ENCODE measurements at places on chromosomes 16 and 17. TPM values are rescaled to one million over a fixed set of nuclear protein-coding genes. Genes with fewer than 3 reads are reported as not detected.

DNA sequence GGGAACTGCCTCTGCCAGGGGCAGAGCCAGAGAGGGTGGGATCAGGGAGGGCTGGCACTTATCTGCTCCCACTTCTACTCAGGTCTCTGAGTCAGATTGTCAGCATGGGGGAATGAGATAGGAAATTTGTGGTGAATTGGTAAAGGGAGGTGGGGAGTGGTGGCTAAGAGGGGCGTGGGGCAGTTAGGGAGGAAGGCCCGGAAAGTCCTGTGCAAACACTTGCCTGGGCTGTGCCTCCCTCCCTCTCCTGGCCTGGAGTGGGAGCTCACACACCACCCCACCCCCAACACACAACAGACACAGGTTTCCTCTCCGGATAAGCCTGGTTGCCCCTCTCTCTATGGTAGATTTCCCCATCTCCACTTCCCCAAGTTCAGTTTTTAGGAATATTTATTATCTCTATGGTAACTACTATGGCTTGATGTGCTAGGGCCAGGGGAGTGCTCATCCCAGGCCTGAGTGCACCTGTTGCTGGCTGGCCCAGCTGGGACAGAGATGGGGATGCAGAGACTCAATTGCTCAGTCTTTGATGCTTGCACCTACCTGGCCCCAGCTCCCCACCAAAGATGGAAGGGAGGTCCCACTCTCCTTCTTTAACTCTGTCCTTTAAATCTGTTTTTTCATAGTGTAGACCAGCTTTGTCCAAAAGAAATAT is 2.7 kb downstream of the SPNS2 start:
- no peak for DNase-seq

DNA sequence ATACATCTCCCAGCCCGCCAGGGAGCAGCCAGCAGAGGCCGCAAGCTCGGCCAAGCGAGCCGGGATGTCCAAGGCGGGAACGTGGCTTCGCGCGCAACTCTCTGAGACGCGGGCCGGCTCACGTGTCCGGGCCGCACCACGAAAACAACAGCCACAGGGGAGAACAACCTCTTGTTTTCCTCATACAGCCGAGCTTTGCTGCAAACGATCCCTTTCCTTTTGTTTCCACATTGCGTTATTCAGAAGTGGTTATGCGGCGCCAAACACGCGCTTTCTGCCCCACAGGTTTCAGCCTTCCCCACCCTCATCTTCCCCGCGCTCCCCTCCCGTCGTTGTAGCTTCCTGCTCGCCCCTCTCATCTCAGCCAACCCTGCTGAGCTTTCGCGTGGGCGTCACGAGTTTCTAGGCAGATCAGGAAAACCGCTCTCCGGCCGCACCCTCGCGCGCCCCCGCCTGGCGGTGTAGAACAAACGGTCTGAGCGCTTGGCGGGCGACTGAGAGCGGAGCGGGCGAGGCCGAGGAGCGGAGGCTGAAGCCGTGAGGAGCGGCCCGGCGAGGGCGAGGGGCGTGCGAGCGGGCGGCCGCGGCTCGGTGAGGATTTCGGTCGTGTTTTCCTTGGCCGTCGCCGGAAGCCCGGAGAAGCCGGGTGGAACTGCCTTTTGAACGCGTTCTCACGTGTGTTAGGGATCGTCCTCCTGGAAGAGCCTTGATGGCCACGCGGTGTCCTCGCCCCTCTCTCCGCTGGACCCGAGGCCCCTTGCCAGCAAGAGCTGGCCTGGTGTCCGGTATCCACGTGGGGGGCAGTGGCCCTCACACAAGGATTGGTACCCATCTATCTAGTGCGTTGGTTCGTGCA is 6.6 kb upstream of the SMARCD2 start:
- peak; percentile 66 for DNase-seq

DNA sequence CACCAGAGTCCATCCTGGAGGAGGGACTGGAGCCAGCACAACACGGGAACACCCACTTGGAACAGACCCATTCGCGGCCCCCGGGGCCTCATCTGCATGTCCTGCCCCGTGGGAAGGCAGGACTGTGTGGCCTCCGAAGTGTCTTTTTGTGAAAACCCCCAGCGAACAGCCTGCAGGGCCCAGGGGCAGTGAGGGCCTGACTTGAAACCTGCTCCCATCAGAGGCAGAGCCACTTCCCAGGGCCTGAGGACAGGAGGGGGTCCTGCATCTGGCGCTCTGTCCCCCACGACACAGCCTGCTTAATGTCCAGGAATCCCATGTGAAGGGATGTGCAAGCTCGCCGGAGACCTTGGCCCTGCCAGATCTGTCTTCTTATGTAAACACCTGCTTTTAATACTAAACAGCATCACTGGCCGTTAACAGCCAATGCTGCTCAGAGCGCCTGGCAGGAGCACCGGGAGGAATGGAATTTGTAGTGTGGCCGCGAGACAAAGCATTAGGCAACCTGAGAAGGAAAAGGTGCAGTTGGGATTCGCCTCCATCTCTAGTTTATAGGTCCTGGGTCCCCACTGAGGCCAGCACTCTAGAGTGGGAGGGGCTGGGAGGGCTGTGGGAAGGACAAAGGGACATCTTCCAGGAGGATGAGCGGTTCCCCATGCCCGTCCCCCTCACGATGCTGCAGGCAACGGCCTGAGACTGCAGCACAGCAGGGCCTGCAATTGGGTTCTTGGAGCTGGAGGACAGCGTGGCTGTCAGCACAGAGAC is 9.6 kb upstream of the EVPL start:
- DNase-seq: no peak

GRCh38 chr17:49914096-49914490 is 54.9 kb upstream of the DLX4 start:
- DNase-seq: no peak

GRCh38 chr16:58426966-58427365 is 34.7 kb downstream of the GINS3 start:
- no peak for DNase-seq

DNA sequence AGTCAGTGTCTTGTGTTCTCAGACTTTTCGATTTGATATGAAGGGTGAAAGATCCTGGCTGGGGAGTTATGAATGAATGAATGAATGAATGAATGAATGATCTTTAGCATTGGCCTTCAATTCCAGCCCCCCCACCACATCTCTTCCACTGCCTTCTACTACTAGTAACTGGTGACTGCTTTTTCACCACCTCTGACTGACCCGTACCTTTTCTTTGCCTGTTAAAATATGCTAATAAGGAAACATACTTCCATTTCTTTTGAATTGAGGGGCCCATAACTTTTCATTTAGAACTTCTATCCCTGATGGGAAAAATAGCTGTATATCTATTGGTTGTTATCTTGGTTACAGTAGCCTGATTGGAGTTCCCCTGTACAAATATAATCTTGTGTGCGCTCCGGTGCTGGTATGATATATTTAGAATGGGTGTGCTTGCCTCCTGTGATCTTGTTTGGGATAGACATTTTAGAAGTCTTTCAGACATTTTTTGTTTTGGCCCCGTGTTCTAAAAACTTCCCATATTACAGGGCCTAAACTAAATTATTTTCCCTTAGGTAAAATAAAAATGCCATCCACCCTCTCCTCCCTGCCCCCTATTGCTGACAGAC is 3.4 kb downstream of the LYRM1 start:
- no peak for DNase-seq

DNA sequence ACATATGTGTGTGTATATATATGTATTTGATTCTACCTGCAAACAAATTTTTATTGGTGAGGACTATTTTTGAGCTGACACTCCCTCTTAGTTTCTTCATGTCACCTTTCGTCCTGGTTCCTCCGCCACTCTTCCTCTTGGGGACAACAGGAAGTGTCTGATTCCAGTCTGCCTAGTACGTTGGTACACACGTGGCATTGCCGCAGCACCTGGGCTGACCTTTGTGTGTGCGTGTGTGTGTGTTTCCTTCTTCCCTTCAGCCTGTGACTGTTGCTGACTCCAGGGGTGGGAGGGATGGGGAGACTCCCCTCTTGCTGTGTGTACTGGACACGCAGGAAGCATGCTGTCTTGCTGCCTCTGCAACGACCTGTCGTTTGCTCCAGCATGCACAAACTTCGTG is 29.4 kb upstream of the CACNG5 start:
- DNase-seq: no peak

DNA sequence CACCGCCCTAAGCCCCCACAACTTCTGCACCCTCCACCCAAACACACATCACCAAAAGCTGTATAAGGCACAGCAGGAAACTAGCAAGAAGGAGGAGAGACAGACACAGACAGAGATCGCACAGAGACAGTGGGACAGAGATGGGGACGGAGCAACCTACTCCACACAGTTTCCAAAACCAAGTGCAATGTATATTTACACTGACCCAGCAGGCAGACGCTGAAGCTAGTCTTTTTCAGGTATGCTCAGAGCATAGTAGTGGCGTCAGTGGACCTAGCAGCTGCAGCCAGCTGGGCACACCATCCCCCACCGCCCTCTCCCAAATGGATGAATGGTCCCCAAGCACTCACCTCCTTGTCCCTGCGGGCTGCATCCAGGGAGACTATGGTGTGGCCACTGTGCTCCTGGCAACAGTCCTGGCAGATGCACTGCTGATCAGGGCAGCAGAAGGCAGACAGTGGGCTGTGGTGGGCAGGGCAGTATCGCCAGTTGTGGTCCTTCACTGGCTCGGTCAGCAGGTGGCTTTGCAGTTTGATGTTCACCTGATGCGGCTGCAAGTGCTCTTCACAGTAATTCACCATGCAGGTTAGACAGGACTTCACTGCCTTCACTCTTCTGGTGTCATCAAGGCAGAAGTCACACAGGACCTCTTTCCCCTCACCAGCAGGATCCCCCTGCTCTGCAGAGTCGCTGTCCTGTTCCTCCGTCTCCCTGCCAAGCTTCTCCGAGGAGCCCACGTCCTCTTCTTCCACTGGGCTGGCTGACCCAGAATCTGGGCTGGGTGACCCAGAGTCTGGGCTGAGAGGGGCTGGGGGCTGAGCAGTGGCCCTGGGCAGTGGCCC is 31.5 kb upstream of the FBXW10B start:
- DNase-seq: no peak

DNA sequence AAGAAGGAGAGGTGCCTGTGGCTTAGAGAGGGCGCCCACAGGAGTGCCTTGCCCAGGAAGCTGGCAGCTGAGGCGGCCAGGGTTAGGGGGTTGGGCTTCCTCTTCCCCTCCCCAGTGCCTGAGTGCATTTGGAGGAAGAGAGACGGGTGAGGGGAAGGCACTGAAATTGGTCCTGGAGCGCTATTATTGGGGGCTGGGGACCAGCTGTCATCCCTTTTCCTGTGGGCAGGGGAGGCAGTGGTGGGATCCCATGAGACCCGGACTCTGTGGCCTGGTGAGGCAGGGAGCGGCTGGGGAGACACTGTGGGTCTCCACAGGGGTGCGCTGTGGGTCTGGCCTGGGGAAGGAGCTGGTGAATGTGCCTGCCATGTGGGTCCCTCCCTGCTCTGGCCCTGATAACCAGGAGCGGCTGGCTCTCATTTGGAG is 259.7 kb downstream of the SEC14L1 start:
- DNase-seq: no peak

GRCh38 chr16:54361246-54361645 is 74.7 kb upstream of the IRX3 start:
- no peak for DNase-seq

- no peak for DNase-seq
These were observed 23.1 kb downstream of the PDIA2 start for GRCh38 chr16:305916-306626.

GRCh38 chr17:51351890-51352289 is 91.5 kb downstream of the UTP18 start:
- no peak for DNase-seq

DNA sequence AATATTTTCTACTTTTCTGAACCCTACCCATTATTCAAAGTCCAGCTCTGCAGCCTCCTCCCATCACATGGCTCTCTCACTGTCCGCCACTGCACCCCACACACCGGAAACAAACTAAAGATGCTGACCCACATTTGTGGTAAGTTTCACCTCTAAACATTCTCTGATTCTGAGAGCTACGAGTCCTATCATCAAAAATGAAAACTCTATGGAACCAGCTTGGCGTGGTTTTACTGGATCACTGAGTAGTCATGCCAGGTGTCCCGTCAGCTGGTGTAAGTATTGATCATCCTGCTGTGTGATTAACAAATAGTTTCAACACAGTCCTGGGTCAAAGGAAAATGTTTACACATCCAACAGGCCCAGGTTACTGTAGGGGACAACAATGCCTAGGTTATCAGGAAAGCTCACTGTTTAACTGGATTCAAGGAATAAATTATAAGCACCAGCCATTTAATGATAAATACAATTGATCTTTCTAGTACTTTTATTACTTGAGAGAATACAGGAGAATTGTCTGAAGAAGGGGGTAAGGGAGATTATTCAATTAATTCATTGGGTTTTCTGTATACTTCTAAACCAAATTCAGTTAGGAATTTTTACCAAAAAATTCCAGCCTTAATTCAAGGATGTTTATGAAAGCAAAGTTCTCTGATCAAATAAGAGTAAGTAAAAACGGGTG is 33.9 kb downstream of the CYTH1 start:
- DNase-seq: no peak

DNA sequence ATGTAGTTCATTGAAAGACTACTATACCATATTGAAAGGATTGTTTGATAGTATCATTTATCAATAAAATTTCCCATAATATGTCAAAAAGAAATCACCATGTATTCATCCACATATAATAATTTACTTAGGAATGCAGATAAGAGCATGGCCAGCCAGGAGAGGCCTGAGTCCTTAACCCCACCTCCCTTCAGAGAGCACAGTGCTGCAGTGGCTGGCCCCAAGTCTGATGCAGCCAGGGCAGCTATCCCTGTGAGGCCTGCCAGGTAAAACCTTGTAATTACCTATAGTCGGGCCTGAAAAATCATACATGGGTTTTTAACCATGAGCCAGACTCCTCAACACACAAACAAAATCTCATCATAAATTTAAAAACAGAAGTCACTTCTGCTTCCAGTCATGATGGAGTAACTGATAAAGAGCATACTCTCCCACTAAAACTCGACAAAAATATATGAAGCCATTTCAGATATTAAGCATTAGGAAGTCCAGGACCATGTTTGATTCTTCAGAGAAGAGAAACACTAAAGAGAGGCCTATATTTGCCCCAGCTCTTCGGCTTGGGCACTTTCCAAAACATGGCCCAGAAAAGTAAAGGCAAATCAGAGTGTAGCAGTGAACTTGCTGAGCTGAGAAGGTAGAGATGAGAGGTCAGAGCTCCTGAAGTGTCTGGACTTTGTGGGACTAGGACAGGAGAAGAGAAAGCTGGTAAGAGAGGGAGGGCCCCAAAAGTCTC is 40.9 kb upstream of the CCNF start:
- no peak for DNase-seq

- DNase-seq: no peak
These were observed 830 bp downstream of the SPACA3 start for GRCh38 chr17:32992321-32993033.

DNA sequence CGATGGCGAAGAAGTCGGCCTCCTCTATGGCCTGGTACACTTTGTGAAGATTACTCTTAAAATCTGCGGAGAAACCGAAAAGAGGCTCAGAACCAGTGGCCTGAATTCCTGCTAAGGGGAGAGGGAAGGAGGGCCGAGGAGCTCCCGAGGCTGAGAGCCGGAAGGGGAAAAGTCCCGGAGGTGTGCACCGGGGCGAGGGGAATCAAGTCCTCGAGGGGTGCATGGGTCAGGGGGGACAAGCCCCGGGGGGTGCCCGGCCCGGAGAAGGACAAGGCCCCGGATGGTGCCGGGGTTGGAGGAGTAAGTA is 495 bp downstream of the PARN start:
- no peak for DNase-seq

The MARCHF10 gene
- total RNA-seq: 0.25 TPM

The EFNB3 gene
- 25.3 TPM for total RNA-seq

The TBX4 gene
- not detected for total RNA-seq

The APOH gene
- not detected for total RNA-seq

The HSF4 gene
- 1.3 TPM for total RNA-seq

The ITGAL gene
- total RNA-seq: not detected

The DNAJA3 gene
- 55.2 TPM for total RNA-seq

The HS3ST3A1 gene
- 15.0 TPM for total RNA-seq

The TAC4 gene
- not detected for total RNA-seq

Measured in neural crest cell (in vitro differentiated cells).